ENCODE measurements at places on chromosomes 7 and 10.

DNA sequence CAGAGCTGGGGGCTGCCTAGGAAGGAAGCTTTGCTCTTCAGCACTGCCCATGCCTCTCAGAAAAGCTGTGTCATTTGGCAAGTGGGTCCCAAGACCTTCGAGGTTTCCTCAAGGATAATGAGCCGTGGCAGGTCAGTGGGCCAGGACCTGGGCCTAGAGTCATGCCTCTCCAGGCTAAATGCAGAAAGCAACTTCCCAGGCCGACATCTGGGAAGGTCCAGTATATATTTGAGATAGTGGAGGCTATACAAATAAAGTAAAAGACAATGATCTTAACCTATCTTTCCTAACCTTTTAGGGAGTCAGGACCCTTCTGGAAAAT is 2.4 kb upstream of the HOXA10 start:
- no peak for ATAC-seq

DNA sequence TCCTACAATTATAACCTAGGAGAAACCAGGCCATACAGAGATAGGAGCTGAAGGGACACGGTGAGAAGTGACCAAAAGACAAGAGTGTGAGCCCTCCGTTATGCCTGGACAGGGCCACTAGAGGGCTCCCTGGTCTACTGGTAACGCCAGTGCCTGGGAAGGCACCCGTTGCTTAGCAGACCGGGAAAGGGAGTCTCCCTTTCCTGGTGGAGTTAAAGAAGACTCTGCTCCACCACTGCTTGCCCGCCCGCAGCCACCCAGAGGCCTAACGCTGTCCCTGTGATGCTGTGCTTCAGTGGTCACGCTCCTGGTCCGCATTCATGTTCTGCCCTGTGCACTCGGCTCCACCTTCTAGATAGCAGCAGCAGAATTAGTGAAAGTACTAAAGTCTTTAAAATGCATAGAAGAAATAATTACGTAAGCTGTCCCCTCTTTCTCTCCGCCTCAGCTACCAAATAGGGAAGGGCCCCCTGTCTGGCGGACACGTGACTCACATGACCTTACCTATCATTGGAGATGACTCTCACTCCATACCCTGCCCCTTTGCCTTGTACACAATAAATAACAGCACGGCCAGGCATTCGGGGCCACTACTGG is 34.8 kb downstream of the GRID2IP start:
- peak; percentile 67 for ATAC-seq

DNA sequence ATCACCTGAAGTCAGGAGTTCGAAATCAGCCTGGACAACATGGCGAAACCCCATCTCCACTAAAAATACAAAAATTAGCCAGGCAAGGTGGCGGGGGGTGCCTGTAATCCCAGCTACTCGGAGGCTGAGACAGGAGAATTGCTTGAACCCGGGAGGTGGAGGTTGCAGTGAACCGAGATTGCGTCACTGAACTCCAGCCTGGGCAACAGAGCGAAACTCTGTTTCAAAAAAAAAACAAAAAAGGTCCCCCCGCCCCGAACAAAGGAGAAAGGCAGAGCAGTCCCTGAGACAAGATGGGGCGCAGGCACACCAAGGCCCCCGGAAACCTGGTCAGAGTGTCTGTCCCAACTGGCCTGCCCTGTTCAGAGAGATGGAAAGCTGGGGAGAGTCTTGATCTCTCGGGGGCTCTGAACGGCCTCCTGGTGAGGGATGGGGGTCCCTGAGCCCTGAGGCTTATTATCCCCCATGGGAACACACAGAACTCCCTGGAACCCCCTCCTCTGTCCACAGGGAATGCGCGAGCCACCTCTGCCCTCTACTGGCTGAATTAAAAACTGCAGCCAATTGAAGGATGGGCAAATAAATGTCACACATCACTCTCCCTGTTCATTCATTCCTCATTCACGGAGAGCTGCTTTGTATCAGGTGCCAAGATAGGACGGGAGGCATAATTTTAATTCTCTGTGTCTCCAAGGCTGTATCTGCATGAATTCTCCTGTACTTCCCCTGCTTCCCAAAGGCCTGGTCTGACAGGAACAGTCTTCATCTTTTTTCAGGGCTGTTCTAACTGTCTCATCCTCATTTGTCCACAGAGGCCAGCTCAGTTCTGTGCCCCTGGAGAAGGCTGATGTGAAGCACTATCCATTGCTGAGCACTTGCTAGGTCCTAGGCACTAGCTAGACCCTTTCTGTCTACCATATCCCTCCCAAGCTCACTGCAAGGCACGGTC is 28.9 kb downstream of the MAT1A start:
- ATAC-seq = no peak

DNA sequence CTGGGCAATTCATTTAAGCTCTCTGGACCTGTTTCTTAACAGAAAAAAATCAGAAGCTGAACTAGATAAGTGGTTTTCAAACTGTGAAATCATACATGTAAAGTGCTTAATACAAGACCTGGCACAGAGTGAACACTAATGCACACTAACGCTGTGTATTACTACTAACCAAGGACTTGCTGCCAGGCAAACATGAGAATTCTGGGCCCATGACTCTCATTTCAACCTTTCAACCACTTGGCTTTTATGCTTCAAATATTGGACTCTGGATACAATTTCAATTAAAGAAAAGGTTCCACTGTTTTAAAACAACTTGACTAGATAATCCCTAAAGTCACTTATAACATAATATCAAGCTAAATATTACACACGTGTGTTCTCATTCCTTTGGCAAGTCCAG is 73.4 kb downstream of the SRPK2 start:
- ATAC-seq = no peak

DNA sequence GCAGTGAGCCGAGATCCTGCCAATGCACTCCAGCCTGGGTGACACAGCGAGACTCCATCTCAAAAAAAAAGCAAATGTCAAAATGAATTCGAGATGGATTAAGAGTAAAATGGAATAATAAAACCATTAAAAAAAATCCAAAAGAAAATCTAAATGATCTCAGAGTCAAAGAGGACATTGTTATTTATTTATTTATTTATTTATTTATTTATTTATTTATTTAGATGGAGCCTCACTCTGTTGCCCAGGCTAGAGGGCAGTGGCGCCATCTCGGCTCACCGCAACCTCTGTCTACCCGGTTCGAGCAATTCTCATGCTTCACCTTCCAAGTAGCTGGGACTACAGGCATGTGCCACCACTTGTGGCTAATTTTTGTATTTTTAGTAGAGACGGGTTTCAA is 349.2 kb downstream of the ANKRD30A start:
- no peak for ATAC-seq

GRCh38 chr10:57962839-57963238 is 304.9 kb downstream of the IPMK start:
- ATAC-seq = no peak

GRCh38 chr10:127151981-127152699 is 44.3 kb downstream of the INSYN2A start:
- no peak for ATAC-seq

Data from activated CD4-positive, CD25-positive, alpha-beta regulatory T cell treated with anti-CD3 and anti-CD28 coated beads, Interleukin-2, amount 50 U/mL, for 24 hours (primary cell).